ENCODE measurements at places on chromosomes 7 and 10.

- no peak for DNase-seq
Observed at GRCh38 chr10:23453465-23453864, 14.6 kb downstream of the OTUD1 start.

GRCh38 chr7:122166275-122166674 lies 22.2 kb upstream of the AASS start:
- DNase-seq = no peak

GRCh38 chr7:125059861-125060456 lies 130.3 kb upstream of the POT1 start:
- no peak for DNase-seq

DNA sequence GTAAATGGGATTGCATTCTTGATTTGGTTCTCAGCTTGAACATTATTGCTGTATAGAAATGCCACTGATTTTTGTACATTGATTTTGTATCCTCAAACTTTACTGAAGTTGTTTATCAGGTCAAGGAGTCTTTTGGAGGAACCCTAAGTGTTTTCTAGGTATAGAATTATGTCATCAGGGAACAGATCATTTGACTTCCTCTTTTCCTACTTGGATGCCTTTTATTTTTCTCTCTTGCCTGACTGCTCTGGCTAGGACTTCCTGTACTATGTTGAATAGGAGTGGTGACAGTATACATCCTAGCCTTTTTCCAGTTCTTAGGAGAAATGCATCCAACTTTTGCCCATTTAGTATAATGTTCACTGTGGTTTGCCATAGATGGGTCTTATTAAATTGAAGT lies 48.8 kb downstream of the ANXA8 start:
- no peak for DNase-seq

DNA sequence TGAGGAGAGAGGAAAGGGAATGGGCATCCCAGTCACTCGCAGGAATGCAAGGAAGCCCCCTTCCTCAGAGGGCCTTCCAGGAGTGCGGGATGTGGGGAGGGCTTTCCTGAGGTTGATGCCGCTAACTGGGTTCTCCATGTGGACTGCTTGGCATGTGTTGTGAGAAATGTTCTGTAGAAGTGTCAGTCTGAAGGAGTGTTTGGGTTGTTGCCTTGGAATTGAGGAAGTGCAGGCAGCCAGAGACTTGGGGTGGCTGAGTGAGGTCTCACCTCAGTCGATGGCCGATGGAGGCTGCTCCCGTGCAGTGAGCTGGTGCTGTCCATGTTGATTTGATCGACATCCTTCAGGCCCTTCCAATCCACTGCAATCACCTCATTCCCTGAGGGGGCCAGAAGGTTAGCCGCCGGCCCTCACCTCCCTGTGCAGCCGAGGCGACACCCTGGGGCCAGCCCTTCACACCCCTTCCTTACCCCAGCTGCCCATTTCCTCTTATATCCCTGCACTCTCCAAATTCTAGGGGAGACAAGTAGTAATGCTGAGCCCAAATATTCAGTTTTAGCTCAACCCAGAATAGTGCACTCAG lies 2.7 kb downstream of the FAM131B start:
- DNase-seq = no peak

DNA sequence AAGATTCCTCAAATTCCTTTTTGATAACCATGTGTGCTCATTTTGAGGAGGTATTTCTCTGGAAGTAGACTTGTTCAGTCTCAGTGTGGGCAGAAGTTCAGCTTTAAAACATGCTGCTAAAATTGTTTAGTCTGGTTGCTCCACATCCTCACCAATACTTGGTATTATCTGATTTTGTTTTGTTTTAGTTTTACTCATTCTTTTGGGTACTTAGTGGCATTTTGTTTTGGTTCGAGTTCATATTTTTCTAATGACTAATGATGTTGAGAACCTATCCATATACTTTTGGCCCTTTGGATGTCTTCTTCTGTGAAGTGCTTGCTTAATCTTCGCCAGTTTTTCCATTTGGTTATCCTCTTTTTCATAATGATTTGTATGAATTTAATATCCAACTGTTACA lies 694.2 kb upstream of the FZD8 start:
- no peak for DNase-seq

- DNase-seq = peak; percentile 32
Observed at GRCh38 chr10:62433181-62433692, 59.1 kb downstream of the ZNF365 start.
